Activated CD4-positive, alpha-beta T cell treated with anti-CD3 and anti-CD28 coated beads, Interleukin-2, amount 10 ng/mL, durations not matched to agents 24 days and 14 days (primary cell): ENCODE measurements at places on chromosomes 7 and 10. TPM values are rescaled to one million over a fixed set of nuclear protein-coding genes. Genes with fewer than 3 reads are reported as not detected.

The PRPS1L1 gene
- total RNA-seq, result not detected in 2 replicates

The NANOS1 gene
- 0.44 and 0.59 TPM in 2 replicates for total RNA-seq

The CEP55 gene
- 58.5 and 59.3 TPM in 2 replicates for total RNA-seq

The ZNF22 gene
- 26.0 and 26.7 TPM in 2 replicates for total RNA-seq

The ACBD7 gene
- 1.0 and 1.3 TPM in 2 replicates for total RNA-seq
